ENCODE measurements at places on chromosomes 6 and 20.

- no peak for DNase-seq
Measured at GRCh38 chr6:96212066-96212465, 196.3 kb downstream of the FUT9 start.

DNA sequence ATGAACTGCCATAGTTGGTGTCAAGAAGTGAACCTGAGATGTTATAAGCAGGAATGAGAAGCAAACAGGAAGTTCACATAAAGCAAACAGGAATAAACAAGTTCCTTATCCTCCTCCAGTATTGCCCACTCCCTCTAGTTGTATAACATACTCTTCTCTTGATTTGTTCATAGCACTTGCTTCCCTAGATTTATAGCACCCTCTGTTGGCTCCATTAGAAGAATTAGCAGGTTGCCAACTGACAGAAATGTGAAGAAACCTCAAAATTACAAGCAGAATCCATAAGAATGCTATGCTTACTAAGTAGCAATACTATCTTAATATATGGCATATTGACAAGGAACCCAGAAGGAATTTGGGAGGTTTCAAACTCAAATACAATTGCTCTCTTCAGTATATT lies 195.4 kb downstream of the TBX18 start:
- no peak for DNase-seq

- DNase-seq, result no peak
Measured at GRCh38 chr6:152184917-152185574, 377.6 kb downstream of the ESR1 start.

DNA sequence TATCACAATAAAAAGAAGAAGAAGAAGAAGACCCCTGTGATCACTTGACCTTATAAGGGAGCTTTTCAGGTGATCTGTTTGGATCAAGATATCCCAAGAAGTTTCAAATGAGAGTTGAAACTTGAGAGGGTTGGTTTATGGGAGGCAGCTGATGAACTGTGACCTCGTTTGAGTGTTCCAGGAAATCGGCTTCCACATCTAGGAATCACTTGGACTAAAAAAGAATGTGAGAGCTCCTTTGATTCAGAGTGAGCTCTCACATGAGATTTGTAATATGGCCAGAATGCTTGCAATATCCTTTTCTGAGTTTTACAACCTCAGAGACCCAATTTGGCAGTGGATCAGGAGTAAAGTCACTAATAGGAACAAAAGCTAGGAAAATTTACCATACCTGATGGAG lies 228.1 kb downstream of the ATXN1 start:
- no peak for DNase-seq

GRCh38 chr6:45961125-45961524 lies 54.5 kb downstream of the CLIC5 start:
- DNase-seq, result no peak

DNA sequence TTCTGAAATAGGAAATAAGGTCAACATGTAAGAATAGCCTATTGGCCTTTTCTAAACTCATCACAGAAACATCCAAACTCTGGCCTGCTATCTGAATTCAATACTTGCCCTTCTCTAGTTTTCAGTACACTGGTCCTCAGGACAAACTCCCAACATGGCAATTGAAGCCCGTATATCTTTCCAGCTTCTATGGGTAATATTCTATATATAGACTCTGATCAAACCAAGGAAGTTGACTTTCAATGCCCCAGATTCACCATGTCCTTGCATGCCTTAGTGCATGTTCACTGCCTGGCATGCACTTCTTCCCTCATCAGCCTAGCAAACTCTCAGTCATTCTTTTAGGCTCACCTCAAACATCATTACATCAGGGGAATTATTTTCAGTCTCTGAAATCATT lies 73.2 kb downstream of the RSPO3 start:
- no peak for DNase-seq

DNA sequence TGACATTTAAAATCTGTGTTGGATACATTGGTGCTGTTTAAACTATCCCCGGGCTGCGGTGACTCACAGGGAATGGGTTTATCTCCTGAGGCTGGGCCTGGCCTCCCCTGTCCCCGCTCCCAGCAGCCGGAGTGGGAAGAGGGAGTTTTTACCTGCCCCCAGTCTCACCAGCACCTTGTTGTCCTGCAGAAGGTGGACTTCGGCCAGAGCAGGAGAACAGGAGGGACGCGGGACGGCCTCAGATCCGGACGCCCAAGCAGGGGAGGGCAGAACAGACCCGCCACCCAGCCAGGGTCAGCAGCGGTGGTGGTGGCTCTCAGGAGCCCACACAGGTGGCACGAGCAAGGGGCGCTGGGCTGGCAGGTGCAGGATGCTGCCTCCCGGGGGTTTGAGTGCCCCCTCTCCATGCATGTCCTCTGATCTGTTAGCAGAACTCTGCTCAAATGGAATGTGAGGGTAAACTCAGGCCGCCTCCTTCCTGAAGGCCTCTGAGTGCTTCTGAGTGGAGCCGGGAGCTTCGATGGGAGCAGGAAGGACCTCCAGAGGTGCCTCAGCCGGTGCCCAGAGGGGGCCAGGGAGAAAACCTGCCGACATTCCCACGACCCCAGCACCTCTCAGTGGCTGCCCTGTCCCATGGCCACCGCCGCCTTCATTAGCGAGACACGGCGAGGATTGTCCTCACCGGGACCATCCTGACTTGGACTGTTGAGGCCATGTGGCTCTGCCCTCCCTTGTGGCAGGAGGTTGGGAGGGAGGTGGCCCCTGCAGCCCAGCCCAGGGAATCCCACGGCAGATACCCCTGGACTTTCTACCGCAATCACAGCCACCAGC lies 43.4 kb upstream of the MRGBP start:
- DNase-seq, result no peak

GRCh38 chr20:57586370-57586793 lies 25.5 kb downstream of the PCK1 start:
- no peak for DNase-seq

DNA sequence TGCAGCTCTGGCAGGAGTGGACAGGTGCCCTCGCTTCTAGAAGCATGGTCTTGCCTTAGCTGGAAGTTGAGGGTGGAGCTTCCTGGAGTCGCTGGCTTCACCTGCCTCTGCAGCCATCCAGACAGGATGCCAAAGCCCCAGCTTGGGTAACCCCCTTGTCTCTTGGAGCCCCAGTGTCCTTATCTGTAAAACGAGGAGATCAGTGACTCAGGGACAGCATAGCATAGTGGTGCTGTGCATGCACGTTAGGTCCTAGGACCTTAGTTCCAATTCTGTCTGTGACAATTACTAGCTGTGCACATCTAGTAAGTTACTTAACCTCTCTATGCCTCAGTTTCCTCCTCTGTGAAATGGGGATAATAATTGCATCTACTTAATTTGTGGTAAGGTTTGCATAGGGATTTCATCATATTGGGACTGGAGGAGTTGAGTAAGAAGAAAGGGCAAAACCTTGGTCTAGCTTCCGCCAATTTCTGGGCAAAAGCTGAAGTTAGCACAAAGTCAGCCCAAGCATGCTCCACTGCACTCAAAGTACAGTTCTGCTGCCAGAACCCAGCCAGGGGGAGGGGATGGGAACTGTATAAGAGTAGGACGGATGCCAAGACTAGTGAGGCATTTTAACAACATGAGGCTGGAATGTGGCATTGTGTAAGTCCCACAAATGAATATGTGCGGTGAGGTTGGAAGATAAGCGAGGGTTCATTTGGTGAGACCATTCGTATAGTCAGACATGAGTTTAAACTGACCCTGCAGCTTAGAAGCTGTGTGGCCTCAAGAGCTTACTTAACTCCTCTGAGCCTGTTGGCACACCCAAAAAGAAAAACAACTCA lies 24.5 kb downstream of the TOX2 start:
- no peak for DNase-seq

DNA sequence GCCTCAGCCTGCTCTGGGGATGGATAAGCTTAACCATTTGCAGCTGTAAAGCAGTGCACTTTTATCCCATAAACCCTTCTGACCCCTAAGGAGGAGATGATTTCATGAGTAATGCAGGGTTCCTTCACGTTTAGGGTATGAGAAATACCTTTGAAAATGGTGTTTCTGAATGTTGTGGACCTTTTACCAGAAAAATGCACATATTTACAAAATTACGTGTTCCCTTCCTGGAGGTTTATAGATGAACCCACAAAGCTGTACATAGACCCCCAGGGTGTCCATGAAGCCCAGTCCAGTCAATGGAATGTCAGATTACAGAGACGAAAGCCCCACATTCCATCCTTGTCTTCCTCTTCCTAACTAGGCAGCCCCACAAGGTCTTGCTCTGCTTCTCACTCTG lies 78.6 kb upstream of the INSM1 start:
- DNase-seq, result no peak

- no peak for DNase-seq
Measured at GRCh38 chr6:87995461-87995860, 52.2 kb upstream of the SPACA1 start.

DNA sequence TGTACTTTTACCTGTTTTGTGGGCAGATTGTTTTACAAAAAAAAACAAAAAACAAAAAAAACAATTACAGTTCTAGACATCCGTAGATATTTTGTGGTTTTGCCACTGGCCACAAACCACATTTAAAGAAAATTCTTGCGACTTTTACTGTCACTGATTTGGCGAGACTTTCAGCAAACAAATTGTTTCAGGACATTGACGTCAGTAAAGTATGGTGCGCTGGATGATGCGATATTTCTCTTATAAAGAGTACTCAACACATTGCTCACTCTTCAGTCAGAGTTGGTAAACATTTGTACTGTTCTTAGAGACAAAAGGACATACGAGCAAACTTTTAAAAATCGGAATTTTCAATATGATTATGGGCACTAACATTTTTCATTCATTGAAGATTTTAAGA lies 229.8 kb downstream of the HAO1 start:
- no peak for DNase-seq

DNA sequence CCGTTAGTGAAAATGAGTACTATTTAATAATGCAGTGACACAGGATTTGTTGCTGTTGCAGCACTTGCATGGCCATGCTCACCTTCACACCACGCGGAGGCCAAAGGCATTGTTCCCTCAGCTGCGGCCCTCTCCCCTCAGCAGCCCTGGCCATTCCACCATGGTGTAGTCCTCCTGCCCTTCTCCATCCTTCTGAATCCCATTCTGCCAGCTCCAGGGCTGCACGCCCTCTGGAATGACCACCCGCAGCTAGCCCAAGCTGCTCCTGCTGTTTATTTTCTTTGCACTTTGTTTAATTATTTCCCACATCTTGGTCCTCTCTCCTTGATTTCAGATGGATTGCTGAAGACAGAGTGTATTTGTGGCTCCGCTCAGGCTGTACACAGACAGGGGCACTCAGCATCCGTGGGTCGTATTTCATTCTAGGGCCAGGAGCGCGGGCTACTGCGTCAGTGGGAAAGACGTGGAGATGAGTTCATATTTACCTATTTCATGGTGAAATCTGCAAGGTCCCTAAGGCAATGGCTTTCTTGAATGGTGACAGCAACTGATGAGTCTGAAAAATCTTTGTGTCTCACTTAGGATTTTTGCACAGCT lies 81.4 kb upstream of the DUSP22 start:
- no peak for DNase-seq

DNA sequence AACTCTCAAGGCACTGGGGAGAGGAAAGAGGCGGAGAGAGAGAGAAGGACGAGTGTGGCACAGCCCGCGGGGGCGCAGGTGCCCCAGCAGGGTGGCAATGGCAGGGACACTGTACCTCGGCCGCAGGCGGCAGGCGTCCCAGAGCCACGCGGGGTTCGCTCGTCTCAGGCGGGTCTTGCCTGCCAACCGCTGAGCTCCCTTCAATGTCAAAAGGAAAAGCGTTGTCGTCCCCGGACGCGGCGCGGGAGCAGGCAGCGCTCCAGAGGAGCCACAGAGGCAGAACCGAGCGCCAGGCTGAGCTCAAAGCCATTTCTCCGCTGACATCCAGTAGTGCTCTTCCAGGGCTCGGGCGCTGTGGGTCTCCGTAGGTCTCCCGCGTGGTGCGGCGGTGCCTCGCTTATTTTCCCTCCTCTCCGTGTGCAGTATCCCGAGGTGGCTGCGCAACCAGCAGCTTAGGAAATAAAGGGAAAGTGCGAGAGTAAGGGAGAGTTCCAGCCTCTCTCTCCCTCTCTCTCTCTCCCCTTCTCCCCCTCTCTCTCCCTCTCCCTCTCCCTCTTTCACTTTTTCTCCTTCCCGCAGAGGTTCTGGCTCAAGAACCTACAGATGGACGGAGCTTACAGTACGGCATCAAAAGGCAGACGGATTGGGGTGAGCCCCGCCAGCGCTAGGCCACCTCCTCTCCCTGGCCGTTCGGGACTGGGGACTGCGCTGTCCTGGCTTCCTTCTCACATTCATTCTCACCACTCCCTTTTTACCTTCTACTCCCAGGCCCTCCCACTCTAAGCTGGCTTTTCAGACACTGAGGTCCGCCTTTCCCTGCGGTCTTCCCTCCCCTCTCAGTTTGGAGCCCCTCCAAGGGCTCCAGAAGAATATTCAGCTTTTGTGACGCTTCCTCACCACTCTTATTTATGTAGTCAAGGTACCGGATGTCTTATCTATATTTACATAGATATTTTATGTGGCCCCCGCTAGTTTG lies at the start of gene LAMA4:
Gene LAMA4, minus strand, starts transcription at position 727 of the 976 bp plus-strand sequence. Its CDS starts 417 bp downstream, at position 310.
- peak; percentile 39 for DNase-seq

DNA sequence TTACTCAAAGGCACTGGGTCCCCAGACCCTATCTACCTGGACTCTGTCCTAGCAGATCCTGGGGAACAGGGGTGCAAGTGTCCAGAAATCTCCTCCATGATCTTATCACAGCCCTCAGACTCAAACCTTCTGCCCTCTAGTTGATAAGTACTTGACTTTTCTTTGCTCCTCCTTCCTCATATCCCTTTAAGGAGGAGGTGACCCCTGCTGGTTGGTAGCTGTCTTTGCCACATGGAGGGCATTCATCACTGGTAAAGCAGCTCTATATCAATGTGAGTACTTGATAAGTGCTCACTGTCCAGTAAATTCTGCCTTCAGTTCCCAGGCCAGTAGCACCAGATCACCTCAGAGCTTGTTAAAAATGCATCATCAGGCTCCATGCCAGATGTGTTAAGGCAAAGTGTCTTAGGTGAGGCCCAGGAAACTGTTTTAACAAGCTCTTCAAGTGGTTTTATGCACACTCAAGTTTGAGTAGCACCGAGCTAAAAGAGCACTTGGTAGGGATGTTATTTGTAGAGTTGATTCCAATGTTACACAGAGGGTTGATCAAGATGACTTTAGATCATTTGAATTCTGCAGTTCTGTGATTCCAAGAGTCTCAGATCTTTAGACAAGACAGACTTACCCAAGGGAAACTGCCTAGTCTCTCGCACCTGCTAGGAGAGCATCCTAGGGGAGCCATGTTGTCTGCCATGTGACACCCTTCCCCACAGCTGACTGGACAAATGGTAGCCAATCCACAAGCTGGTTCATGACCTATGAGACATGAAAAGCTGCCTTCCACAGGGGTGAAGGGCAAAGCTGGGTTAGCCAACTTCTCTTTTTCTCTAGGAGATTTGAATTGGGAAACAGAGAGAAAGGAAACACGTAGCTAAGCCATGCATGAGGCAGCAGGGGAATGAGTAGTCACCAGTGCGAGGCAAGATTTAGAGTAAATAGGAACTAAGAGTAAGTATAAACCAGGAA lies 18.6 kb downstream of the TREML2 start:
- DNase-seq, result peak; percentile 47

Data from WTC11 (cell line).